ENCODE measurements at places on chromosomes 1 and 21.

- H3K4me3 ChIP-seq, result no peak overlapping the region
- peak; percentile 44 for DNase-seq
- no peaks in the 10 kb centered on the region for H3K27me3 ChIP-seq
- no peaks in the 10 kb centered on the region for H3K36me3 ChIP-seq
These were observed 137.6 kb upstream of the RUNX3 start for GRCh38 chr1:25067518-25068251.

GRCh38 chr1:112565800-112566199 is 53.1 kb downstream of the ST7L start:
- DNase-seq, result no peak
- no peaks in the 10 kb centered on the region for H3K36me3 ChIP-seq
- no peak overlapping the region for H3K4me3 ChIP-seq
- no peak overlapping the region for H3K27ac ChIP-seq
- H3K27me3 ChIP-seq, result no peaks in the 10 kb centered on the region

DNA sequence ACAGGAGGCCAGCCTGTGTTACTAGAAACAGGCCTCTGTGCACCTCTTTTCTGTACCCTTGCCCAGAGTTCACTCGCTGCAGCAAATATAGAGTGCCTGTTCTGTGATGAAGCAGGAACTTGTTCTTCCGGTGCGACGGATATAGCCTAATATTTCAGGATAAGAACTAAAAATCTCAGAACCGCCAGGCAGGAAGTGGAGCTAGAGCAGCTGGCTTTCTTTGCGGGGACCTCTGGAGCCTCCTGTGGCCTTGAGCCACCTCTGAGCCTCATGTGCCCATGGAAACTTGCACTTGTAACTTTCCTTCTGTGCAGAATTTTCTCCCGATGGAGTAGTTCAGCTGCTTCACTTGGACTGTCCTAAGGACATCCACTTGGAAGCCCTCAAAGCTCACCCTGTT is 44.5 kb upstream of the VAMP3 start:
- DNase-seq, result no peak
- no peaks in the 10 kb centered on the region for H3K4me1 ChIP-seq
- no peaks in the 10 kb centered on the region for H3K27me3 ChIP-seq
- no peak overlapping the region for H3K27ac ChIP-seq

- no peak for DNase-seq
- no peaks in the 10 kb centered on the region for H3K27me3 ChIP-seq
- no peaks in the 10 kb centered on the region for H3K4me1 ChIP-seq
- no peak overlapping the region for H3K4me3 ChIP-seq
- H3K27ac ChIP-seq, result no peak overlapping the region
These were observed 3.3 kb upstream of the MX1 start for GRCh38 chr21:41422546-41423304.

DNA sequence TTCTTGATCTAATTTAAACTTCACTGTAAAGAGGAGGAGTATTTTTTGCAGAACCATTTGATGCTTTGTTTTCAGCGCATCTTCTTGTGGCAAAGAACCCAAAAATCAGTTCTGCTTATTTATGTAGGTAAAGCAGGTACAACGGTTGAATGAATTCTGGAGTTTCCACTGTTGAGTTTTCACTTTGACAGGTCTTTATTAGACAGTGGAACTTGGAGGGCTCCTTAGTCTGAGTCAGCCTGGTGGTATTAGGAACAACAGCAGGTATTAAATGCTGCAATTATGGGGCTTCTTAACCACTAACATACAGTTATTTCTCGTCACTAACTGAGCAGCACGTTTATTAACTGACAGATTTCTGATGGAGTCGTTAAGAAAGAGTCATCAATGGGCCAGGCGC is 1.2 kb downstream of the LRIG2 start:
- no peaks in the 10 kb centered on the region for H3K27me3 ChIP-seq
- H3K4me3 ChIP-seq, result peak overlapping the region; percentile 82
- H3K36me3 ChIP-seq, result no peaks in the 10 kb centered on the region
- no peaks in the 10 kb centered on the region for H3K4me1 ChIP-seq

DNA sequence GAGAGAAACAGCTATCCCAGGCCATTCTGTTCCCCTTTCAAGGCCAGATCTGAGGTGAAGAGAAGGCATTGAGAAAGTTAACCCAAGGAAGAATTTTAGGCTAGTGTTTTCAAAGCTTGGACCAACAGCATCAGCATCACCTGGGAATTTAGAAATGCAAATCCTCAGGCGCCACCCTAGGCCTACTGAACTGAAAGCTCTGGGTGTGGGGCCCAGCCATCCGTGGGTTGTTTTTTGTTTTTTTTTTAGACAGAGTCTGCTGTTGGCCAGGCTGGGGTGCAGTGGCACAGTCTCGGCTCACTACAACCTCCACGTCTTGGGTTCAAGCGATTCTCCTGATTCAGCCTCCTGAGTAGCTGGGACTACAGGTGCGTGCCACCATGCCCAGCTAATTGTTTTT is 98.6 kb downstream of the RNF220 start:
- no peaks in the 10 kb centered on the region for H3K4me1 ChIP-seq
- H3K4me3 ChIP-seq, result no peak overlapping the region
- H3K36me3 ChIP-seq, result no peaks in the 10 kb centered on the region
- no peak overlapping the region for H3K27ac ChIP-seq

GRCh38 chr1:204975568-204976235 is 67.3 kb upstream of the CNTN2 start:
- H3K27ac ChIP-seq, result no peak overlapping the region
- no peaks in the 10 kb centered on the region for H3K27me3 ChIP-seq
- DNase-seq, result no peak
- H3K4me3 ChIP-seq, result no peak overlapping the region
- H3K36me3 ChIP-seq, result no peaks in the 10 kb centered on the region
- H3K4me1 ChIP-seq, result no peaks in the 10 kb centered on the region

- H3K4me1 ChIP-seq, result peaks cover 6% of the 10 kb centered on the region
- no peaks in the 10 kb centered on the region for H3K27me3 ChIP-seq
- no peak overlapping the region for H3K27ac ChIP-seq
- no peak overlapping the region for H3K4me3 ChIP-seq
- H3K36me3 ChIP-seq, result no peaks in the 10 kb centered on the region
These were observed 152.4 kb downstream of the TOMM20 start for GRCh38 chr1:234975941-234976860.

GRCh38 chr1:201648066-201648906 is 109.4 kb downstream of the NAV1 start:
- peak overlapping the region; percentile 42 for H3K4me3 ChIP-seq
- H3K27ac ChIP-seq, result no peak overlapping the region
- H3K36me3 ChIP-seq, result no peaks in the 10 kb centered on the region
- no peaks in the 10 kb centered on the region for H3K4me1 ChIP-seq
- no peaks in the 10 kb centered on the region for H3K27me3 ChIP-seq

DNA sequence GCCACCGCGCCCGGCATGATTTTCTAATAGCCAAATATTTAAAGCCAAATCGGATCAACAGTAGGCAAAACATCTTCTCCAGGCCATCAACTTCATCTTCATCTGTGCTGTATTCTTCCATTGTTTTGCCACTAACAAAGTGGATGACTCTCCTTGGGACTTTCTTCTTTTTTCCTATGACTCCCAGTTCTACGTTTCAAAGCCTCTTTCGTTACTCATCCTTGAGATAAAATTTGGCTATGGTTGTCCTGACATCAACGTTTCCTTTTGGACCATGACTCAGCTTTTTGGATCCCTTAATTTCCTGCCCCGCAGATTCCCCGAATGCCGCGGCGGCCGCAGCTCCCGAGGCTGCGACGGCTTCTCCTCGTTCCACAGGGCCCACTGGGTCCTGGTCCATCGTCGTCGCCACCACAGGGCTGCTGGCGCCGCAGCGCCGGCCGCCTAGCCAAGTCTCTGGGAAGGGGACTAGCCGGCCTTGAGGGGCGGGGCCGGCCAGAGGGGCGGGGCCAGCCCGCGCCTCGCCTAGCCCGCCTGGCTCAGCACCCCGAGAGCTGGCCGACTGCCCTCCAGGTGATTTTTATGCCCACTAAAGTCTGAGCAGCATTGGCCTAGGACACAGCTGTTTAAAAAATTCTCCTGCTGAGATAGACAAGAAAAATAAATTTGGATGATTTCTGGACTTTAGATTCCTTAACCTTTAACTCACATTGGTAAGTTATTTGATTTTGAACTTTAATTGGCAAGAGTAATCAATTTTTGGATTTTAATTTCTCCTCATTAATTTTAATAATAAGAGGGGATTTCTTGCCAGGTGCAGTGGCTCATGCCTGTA is 93.9 kb downstream of the ADCY10 start:
- H3K36me3 ChIP-seq, result no peaks in the 10 kb centered on the region
- no peaks in the 10 kb centered on the region for H3K4me1 ChIP-seq
- H3K4me3 ChIP-seq, result peak overlapping the region; percentile 63
- H3K27me3 ChIP-seq, result no peaks in the 10 kb centered on the region
- peak overlapping the region; percentile 66 for H3K27ac ChIP-seq
- DNase-seq, result peak; percentile 95

GRCh38 chr1:109912214-109912861 is 1.7 kb downstream of the CSF1 start:
- no peak overlapping the region for H3K4me3 ChIP-seq
- H3K27ac ChIP-seq, result no peak overlapping the region
- no peaks in the 10 kb centered on the region for H3K36me3 ChIP-seq
- DNase-seq, result no peak
- no peaks in the 10 kb centered on the region for H3K4me1 ChIP-seq
- H3K27me3 ChIP-seq, result no peaks in the 10 kb centered on the region

DNA sequence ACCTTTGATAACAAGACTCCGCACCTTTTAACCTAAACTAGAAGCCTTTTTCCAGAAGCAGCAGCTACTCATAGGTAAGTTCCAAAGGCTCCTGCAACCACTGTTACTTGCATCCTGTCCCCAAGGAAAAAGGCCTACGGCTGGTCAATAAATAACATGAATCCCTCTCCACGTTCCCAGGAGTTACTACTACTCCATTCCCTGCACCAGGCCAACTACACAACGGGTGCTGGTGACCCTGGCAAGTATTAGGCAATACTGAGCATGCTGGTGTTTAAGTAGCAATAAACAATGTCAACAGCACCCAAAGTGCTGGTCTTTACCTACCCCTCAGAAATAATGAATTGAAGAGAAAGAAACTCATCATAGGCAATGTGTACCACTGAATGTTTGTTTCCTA is 7.7 kb downstream of the GNG12 start:
- no peak for DNase-seq
- H3K4me3 ChIP-seq, result no peak overlapping the region
- no peak overlapping the region for H3K27ac ChIP-seq
- H3K36me3 ChIP-seq, result no peaks in the 10 kb centered on the region

- H3K4me1 ChIP-seq, result no peaks in the 10 kb centered on the region
- H3K36me3 ChIP-seq, result no peaks in the 10 kb centered on the region
- H3K27me3 ChIP-seq, result no peaks in the 10 kb centered on the region
- no peak for DNase-seq
- H3K27ac ChIP-seq, result no peak overlapping the region
- H3K4me3 ChIP-seq, result no peak overlapping the region
These were observed 128.0 kb downstream of the PSMG1 start for GRCh38 chr21:39055167-39055767.

DNA sequence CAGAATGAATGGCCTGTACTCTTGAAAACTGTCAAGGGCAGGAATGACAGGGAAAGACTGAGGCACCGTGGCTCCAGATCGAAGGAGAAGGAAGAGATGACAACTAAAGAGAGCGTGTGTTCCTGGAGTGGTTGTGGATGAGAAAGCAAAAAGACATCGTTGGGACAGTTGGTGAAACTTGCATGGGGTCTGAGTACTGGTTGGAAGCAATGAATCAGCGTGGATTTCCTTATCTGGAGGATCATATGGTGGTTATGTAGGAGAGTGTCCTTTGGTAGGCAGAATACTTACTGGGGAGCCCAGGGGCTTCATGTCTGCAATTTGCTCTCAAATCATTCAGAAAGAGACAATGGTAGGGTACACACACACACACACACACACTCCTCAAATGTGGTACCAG is 13.9 kb downstream of the LEMD1 start:
- no peak overlapping the region for H3K4me3 ChIP-seq
- H3K27ac ChIP-seq, result no peak overlapping the region
- H3K36me3 ChIP-seq, result no peaks in the 10 kb centered on the region

DNA sequence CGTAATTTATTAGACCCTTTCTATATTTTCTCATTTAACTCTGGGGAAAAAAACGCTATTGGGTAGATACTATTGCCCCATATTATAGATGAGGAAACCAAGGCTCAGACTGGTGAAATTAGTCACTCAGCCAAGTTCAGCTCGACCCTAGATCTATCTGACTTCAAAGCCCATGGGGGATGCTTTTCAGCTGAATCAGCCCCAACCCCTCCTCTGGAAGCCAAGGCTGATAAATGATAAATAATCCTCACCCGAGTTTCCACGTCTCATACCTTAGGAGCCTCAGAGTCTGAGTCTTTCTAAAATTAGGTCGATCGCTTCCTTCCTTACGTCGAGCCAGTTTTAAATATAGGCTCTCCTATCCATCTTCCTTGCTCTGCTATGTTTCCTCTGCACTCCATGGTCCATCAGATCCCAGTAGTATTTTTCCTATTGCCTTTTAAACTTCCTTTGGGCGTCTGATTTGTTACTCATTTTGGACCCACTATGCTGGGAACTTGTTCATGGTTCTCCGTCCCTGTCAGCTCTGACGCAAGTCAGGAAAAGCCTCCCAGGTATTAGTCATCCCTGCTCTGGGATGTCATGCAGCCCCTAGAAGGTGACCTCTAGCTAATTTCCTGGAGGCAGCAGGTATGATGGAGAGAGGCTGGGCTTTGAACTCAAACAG is 122.8 kb downstream of the PLPP3 start:
- H3K27me3 ChIP-seq, result no peaks in the 10 kb centered on the region
- H3K4me1 ChIP-seq, result no peaks in the 10 kb centered on the region
- no peak overlapping the region for H3K27ac ChIP-seq
- H3K36me3 ChIP-seq, result no peaks in the 10 kb centered on the region

- no peaks in the 10 kb centered on the region for H3K36me3 ChIP-seq
- H3K4me3 ChIP-seq, result no peak overlapping the region
- H3K27ac ChIP-seq, result no peak overlapping the region
- no peaks in the 10 kb centered on the region for H3K4me1 ChIP-seq
These were observed 6.1 kb downstream of the FAM3B start for GRCh38 chr21:41322496-41323382.

DNA sequence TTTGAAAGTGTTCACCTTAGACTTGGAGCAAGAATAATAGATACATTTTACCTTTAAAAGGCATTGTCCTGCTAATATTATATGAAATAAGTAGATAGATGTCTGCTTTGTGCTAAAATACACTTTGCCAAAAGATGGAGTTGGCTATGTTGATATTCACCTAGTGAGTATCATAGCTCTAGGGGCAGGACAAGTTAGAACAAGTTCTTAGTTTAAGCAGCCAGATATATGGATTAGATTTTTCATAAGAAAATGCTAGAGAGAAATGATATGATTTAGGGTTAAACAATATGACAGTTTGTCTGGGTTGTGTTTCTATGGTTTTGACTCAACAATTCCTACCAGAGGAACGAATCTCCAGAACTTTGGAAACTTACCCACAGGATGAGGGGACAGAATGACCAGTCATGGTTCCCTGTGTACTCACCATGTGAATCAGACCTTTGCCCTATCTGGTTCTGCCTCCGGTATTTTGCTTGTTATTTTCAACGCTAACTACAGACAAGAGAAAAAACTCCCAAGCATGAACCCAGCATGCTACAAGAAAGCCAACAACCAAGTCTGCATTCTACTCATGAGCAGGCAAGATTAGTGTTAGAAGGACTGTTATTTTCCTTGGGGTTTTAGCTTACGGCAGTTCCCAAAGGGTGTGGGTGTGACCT is 1.7 kb downstream of the F5 start:
- no peak overlapping the region for H3K4me3 ChIP-seq
- no peak for DNase-seq
- no peak overlapping the region for H3K27ac ChIP-seq
- H3K4me1 ChIP-seq, result no peaks in the 10 kb centered on the region

GRCh38 chr1:62476525-62477219 is 39.8 kb downstream of the USP1 start:
- H3K36me3 ChIP-seq, result peaks cover 10% of the 10 kb centered on the region
- DNase-seq, result no peak
- H3K4me1 ChIP-seq, result no peaks in the 10 kb centered on the region

All from aorta (tissue), 5 donors.